ENCODE measurements at places on chromosomes 7 and 10.

DNA sequence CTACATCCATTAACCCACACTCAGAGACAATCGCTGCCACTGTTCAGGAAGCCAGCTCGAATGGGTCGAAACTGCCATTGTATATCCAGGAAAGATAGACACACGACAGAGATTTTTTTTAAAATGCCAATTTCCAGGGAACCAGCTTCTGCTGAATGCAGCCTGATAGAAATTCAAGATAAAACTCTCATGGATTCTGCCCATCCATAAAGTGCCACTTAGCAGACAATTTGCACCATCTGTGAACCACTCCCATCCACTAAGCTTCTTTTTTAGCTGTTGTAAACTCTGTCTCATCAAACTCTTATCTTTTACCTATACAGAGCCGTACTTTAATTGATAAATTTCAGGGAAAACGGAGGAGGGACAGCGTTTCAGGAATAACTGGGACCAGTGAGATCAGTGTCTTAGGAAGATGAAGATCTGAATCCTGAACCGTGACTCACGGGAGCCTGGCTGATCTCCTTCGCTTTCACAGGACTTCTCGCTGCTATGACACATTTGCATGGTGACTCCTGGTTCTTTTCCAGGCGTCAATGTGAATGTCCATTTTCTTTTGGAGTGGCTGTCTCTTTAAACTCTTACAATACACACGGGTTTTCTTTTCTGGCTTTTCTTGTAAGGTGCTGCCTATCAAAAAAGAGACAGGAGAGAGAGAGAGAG is 103.4 kb downstream of the FAM204A start:
- no peak for DNase-seq

GRCh38 chr10:34364253-34365037 is 450.7 kb downstream of the PARD3 start:
- DNase-seq = no peak

DNA sequence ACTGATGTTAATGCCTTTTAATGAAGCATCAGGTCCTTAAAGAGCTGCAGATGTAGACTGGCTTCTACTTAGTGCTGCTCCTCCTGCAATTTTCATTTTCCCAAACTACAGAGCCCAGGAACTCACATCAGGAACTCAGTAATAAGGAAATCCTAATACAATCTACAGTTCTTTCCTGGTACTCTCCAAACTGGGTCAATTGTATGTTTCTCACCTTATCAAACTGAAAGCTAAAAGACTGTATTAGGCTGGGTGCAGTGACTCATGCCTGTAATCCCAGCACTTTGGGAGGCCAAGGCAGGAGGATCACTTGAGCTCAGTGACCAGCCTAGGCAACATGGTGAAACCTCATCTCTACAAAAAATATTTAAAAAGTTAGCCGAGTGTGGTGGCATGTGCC is 54.4 kb upstream of the DNAJB12 start:
- no peak for DNase-seq

DNA sequence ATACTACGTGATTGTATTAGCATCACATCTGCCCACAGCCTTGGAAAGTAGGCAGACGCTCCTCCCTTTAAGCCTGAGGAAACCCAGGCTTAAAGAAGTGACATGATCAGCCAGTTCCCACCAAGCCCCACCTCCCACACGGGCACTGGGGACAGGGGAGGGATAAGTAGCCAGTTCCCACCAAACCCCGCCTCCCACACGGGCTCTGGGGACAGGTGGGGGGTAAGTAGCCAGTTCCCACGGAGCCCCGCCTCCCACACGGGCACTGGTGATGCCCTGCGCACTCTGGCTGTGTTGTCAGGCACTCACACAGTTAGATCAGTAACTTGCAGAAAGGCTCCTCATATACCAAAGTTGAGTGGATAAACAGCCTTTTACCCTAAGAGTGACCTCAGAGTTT is 606.8 kb downstream of the PTPRN2 start:
- DNase-seq = no peak

DNA sequence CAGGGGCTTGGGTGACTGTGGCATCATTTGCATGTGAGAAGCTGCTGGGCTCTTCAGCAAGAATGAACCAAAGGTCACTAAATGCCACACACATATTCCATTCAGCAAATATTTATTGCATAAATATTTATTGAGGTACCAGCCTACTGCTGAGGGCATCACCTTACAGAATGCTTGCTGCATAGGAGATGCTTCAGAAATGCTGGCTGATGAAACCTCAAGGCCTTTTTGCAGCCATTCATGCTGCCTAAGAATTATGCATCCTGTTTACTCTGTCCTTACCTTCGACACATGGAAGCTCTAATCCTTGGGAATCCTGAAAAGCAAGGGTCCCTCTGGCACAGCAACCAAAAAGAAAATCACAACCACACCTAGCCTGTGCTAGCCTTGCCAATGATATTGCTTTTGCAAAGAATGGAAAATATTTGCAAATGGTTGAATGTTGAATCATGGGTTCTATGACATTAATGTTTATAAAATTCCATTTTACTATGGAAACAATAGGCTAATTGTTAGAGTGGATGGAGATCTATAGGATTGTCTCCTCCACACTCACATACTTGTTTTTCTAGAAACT is 79.6 kb downstream of the PCGF5 start:
- DNase-seq = no peak

GRCh38 chr10:73017955-73018480 is 63.4 kb upstream of the PLA2G12B start:
- DNase-seq = no peak

- peak; percentile 24 for DNase-seq
These were observed 1.6 kb downstream of the FZD8 start for GRCh38 chr10:35640474-35640873.

DNA sequence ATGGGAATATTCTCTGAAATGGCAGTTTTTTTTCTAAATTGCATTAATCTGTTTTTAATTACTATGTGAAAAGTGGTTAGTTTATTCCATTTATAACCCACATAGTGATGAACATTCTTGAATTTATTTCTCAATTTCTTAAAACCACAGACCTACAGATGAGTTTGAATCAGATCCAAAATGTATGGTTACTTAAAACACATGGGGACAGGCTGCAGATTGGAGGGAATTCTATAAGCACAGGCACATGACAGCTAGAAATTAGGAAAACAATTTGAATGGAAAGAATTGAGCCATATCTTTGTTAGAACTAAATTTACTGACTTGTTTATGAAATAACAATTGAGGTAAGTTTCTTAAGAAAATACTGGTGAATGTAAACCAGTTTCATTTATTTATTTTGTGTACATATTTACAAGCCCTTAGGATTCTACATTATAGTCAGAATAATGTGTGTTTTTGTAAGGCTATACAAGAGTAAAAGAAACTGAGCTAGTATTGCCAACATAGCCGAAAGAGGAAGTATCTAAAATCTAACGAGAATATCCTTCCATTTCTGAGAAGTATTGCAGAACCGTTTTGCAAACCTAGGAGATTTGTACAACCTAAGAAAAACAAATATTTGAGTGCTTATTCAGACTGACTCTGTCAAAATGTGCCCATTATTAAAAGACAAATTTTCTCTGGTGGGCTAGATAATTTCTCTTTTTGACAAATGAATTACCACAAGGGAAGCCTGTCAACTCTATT is 434.3 kb upstream of the SEMA3D start:
- DNase-seq = no peak

- DNase-seq = no peak
These were observed 4.9 kb upstream of the RRP12 start for GRCh38 chr10:97406064-97406463.

- DNase-seq = no peak
These were observed 199.2 kb downstream of the TFEC start for GRCh38 chr7:115831371-115831770.

DNA sequence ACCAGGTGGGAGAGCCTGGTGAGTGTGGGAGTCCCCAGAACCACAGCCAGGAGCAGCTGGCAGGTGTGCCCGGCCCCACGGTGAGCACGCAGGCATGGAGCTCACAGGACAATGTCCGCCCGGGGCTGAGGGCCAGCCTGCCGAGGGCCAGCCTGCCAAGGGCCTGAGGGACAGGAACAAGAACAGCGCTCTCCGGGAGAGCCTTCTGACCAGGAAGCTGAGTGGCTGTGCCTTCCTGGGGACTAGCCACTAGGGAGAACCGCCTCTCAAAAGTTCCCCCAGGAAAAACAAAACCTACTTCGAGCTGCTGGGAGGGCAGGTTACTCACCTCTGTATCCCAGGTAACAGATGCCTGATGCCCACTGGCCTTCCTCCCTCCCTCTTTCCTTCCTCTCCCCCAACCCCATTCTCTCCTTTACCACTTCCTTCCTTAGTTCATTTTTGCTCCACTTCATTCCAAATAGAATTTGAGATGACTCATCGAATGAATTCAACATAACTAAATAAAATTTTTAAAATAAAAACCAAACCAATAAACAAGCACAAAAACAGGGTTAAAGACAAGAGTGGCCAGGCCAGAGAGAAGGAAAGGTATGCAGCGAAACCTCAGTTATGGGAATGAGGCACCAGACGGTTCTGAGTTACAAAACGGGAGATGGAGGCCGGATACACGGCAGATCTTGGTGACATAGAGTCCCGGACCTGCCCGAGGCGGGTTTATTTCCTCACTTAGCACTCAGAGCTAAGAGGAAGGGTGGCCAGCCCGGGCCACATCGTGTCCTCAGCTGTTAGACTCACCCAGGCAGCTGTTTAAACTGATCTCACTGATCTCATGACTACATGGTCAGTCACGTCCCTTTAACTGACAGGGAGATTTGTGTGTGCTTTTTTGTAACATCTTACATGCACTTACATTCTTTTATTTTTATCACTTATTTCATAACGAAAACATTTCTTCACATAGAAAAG is 128.5 kb downstream of the TNS3 start:
- DNase-seq = no peak

DNA sequence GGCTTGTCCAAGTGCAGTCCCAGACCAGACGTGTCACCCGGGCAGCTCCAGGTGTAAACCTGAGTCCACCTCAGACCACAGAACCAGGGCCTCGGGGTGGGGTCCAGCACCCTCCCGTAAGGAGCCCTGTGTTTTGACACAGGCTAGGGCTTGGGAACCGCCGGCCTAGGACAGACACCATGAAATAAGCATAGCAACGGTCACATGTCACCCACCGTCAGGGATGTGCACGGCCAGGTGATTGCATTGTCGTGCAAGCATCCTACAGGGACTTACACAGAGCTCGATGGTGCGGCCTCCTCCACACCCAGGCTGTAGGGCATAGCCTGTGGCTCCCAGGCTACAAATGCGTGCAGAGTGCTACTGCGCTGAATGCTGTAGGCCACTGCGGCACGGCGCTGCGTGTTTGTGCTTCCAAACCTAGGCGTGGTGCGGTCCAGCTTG is 10.6 kb downstream of the ZFAND2A start:
- DNase-seq = no peak

DNA sequence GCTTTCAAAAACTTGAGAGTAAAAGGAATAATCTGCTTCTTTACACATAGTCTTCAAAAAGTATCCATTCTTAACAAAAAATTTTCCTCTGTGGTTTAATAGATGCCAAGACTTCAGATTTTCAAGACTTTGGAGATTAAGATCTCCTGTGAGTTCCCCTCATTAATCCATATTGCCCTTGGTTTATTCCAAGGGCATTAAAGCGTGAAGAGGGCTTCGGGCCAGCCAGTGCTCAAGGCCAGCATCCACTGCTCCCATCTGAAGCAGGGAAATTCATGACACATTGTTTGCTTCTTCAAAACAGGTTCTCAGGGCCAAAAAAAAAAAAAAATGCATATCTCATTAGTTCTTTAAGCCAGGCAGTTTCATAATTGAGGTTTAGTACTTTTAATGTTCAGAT is 137.3 kb upstream of the RHOBTB1 start:
- DNase-seq = no peak

GRCh38 chr10:74763934-74764591 is 62.3 kb upstream of the KAT6B start:
- no peak for DNase-seq

DNA sequence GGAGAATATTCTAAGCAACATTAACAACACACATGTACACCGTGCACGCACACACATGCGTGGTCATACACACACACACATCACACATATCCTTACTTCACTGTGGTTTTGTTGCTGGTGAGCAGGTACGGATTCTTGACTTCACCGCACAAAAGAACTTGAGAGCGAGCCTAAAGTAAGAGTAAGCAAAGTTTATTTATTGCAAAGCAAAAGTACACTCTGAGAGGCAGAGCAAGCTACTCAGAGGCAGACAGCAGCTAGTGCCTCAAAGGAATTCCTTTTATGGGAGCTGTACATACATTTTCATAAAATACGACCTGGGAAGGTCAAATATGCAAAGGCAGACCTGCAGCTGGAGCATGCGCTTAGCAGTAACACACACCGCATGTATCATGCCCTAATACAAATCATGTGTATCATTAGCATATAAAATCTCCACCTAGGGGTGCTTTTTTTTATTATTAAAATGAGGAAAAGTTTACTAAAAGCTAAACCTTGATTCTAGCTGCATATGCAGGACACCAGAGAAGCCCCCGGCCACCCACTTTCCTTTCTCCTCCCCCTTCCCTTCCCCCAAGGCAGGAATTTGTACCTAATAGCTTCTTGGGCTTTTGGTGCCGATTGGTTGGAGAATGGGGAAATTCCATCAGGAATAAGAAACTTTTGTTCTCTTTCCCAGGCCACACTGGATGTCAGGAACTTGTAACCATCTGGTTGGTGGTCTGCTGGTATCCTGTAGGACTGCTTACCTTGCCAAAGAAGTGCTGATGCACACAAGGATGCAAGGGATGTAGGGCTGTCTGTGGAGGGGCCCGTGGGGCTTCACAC is 16.5 kb upstream of the GPR37 start:
- no peak for DNase-seq

Data from central memory CD4-positive, alpha-beta T cell (primary cell).